NCI-H1105 treated with DMSO at 0.1 percent for 48 hours (cell line): ENCODE measurements at places on chromosomes 3 and 15.

GRCh38 chr3:33962396-33962795 is 164.0 kb downstream of the PDCD6IP start:
- DNase-seq: no peak

DNA sequence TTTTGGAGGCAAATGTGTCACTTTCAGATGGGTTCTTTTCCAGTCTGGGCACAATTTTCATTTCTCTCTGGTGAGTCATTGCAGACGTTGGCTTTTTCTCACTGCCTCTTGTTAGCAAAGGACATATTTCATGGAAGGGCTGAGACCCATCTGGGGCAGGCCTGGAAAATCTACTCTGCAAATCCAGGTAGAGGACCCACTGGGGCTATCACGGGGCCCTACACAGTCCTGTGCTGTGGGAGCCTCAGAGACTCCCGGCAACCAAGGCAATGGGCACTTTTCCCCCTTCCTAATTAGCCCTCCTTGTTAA is 58.0 kb downstream of the HRH1 start:
- DNase-seq: no peak

DNA sequence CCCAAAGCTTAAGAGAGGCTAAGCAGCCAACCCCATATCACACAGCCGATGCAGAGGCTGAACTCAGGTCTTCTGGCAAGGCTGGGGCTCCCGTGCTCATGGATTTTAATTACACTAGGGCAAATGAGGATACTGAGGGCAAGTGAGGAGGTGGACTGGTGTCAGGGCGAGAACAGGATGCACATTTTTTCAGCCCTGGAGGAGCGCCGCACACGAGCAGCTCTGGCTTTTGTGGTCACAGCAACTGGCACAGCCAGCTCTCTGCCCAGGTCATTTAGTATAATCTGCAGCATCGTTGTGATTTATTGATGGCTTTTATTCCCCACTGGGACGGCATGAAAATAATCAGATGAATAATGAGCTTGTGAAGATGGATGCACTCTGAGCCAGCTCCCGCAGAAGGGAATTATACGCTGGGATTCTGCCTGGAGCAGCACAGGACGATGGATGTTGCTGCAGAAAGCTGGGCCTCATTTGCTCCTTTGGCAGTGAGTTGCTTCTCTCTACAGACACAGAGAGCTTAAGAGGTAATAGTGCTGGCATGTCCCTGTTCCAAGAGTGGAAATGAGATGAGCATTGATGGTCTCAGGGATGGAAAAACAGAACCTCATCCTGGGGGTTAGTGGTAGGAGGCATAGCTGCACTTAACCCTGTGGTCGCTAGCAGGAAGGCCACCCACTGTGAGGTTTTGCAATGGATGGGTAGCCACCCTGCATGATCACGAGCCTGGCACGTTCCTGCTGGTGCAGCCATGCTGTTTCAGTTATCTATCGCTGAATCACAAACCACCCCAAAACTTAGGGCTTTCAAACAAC is 135.4 kb downstream of the UACA start:
- no peak for DNase-seq

DNA sequence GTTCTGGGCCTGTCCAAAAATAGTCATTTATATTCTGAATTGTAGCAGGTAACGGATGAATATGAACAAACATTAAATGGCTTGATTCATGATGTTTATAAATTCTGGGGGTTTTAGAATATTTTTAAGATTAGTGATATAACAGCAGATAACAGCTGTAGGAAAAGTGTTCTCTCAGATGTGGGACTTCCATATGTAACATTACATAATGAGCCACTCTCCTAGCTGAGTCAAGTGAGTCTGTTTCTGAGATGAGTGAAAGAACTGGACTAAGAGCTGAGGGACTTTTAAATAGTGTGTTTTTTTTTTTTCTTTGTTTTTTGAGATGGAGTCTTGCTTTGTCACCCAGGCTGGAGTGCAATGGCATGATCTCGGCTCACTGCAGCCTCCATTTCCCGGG is 13.9 kb downstream of the YEATS2 start:
- no peak for DNase-seq

GRCh38 chr3:69914395-69914794 is 85.1 kb upstream of the SAMMSON start:
- DNase-seq: no peak

GRCh38 chr3:187958432-187959003 is 195.4 kb upstream of the LPP start:
- no peak for DNase-seq

DNA sequence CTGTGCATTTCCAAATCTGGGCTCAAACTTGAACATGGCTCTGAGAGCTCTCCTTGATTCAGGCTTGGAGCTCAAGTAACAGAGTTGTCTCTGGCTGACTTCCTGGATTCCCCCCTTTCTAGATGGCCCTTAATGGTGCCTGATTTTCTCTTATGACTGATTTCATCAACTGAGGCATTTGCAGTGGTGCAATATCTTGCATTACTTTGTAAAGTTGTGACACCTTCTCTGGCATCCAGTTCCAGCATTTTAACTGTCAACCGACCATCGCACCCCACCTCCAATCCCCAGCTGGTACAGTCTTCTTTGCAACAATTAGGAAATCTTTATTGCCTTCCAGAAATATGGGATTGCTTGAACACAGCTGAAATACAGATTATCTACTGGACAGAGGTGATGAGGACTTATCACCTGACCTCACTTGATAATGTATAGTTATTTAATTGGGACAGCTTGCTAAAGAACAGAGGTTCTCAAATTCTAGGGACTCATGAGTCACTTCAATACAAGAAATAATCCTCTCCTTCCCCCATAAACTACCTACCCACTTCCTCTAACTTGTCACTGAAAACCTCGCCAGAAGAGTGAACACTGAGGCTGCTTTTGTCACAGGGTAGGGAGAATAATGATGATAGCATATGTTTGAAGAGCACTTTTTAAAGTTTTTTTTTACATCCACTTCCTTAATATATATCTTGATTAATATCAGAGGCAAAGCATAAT is 41.8 kb downstream of the FILIP1L start:
- no peak for DNase-seq

DNA sequence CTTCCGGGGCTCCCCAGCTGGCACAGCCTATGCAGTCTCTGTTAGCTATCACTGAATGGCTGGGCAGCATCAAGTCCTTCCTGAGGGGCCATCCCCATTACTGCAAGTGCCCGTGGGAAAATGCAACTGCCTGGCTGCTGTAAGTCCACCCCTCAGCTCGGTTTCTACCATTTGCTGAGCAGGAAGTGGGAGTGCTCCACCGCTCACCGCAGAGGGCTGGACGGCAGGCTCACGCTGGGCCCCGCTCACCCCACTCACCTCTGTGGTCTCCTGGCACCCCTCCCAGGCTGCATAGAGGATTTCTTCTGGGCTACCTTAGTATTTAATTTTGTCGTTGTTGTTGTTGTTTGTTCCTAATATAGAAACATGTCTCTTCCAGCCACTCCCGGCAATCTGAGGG is 270.2 kb downstream of the PLCL2 start:
- DNase-seq: no peak
